ENCODE measurements at places on chromosomes 12 and 14.

GRCh38 chr12:89801284-89801683, 92.6 kb upstream of the ATP2B1 start:
- DNase-seq: no peak

GRCh38 chr14:94640721-94641631, 28.8 kb downstream of the SERPINA3 start:
- no peak for DNase-seq

DNA sequence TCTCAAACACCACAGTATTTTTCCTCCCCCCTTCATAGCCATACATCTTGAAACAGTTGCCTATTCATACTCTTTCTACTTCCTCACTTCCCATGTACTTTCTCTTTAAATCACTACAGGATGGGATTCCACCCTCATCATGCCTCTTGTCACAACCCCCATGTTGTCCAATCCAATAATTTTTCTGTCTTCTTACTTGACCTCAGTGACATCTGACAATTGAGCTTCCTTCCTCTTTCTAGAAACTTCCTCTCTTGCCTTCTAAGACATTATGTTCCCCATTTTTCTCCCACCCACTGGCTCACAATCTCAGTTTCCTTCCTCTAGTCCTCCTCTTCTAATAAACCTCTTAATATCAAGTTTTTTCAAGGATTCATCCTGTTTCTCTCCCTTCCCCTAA, 5.3 kb downstream of the C2CD5 start:
- DNase-seq: no peak

DNA sequence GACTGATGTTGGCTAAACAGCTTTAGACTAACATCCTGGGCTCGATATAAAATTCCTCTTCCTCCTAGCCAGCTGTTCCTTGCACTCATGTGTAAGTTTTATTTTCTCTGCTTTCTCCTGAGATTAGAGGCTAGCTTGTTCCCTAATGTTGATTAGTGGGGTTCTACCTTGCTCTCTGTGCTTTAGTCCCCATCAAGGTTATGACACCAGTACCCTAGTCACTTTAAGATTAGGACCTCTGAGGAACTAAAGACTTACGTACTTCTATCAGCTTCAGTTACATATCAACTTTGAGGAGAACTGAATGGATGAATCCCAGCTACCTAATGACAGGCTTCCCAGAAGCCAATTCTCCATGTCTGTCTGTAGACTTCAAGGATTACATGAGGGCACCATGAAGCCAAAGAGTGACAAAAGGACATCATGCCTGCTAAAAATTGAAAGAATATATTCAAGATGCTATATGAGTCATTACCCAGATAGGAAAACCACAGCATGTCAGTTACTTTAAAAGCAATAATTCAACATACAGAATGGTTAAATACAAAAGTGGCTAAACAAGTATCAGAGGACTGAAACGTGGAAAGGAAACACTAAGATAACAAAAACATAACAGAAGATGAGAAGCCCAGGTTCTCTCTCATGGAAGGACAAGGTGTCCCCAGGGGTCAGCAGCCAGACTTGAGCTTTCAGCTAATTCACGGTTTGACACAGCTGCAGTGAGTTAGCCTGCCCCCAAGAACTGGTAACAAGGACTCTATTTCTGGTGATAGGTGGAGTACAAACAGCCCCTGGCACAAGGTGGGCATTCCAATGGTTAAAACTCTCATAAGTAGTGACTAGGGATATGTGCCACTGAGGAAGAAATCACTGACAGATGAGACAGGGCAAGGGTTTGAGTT, 20.4 kb downstream of the ADAM20 start:
- DNase-seq: no peak

- DNase-seq: no peak
Observed at GRCh38 chr12:53195516-53196420, 11.3 kb downstream of the ITGB7 start.

DNA sequence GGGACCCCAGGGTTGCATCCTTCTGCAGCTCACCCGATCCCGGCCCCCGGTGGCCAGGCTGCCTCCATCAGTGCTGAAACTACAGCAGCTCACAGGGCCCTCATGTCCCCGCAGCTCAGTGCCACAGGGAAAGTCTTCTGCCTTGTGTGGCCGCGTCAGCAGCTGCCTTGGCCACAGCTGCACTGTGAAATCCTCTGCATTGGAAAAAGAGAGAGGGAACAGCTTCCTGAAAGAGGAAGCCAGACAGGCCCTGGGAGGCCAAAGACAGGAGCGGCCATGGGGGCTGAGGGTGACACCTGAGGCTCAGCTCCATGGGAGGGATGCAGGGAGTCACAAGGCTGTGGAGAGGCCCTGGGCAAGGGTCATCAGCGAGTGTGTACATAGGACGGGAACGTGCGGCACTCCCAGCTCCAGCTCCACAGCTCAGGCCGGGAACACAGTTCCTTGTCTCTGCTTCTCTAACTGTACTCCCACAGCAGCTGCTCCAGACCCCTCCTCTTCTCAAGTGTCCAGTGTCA, 32.7 kb downstream of the PARP2 start:
- DNase-seq: no peak

GRCh38 chr12:4477129-4477528, 31.5 kb upstream of the FGF6 start:
- no peak for DNase-seq

All from AG08395 (cell line).